ENCODE measurements at places on chromosomes 13 and 19.

GRCh38 chr13:29563941-29564340, 31.5 kb downstream of the SLC7A1 start:
- no peak for DNase-seq

- DNase-seq, result no peak
Observed at GRCh38 chr19:7858109-7858770, 15.9 kb downstream of the PRR36 start.

- DNase-seq, result no peak
Observed at GRCh38 chr13:97932647-97933046, 20.8 kb upstream of the IPO5 start.

GRCh38 chr13:79398915-79399314, 7.1 kb downstream of the RBM26 start:
- DNase-seq, result peak; percentile 33

GRCh38 chr13:48653472-48653939, at the start of gene CYSLTR2:
Gene CYSLTR2 (plus strand): TSS chr13:48653929. CDS start chr13:48706818, 52,889 bp downstream.
- no peak for DNase-seq

- DNase-seq, result no peak
Observed at GRCh38 chr19:54554896-54555295, 18.7 kb upstream of the LILRA2 start.

DNA sequence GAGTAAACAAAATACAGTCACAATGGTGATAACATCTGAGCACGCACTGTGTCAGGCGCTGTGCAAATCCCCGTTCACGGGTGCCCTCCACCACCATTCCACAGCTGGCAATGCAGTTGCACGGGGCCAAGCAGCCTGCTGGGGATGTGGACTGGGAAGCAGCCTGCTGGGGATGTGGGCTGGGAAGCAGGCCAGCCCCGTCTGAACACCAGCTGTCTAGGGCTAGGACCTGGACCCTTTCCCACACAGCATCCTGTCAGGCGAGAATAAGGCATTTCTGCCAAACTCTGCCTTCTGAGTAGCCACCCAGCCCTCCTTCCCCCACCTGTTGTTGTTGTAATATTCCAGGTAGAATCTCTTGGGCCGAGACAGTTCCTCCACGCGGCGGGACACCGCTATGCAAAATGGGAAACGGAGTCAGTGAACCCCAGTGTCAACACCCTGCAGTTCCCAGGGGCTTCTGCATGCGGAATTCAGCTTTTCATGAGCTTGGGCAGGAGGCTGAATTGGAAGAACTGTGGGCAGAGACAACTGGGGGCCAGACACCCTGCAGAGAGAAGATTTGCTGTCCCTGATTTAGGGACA, 27.8 kb upstream of the MIER2 start:
- no peak for DNase-seq

DNA sequence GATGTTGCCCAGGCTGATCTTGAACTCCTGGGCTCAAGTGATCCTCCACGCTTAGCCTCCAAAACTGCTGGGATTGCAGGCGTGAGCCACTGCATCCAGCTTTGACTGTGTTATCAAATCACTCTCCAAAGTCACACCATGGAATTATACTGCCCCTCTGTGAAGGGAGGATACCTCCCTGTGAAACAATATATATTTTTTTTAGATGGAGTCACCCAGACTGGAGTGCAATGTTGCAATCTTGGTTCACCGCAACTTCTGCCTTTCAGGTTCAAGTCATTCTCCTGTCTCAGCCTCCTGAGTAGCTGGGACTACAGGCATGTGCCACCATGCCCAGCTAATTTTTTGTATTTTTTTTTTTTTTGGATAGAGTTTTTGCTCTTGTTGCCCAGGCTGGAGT, 7.7 kb downstream of the TYK2 start:
- DNase-seq, result no peak

DNA sequence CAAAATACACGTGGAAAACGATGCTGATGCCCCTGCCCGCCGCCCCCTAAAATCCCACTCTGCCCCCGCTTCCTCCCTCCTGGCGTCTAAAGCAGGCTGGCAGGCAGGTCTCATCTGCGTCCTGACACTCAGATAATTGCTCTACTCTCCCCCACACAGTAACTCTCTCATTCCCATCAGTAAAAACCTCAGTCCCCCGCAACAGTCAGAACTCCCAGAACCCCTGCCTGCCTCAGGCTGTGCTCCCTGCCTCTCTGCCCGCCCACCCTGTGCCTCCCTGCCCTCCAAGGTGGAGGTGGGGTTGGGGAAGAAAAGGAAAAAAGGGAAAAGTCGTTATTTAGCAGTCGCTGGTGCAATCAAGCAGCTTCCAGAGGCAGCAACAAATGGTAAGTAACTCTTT, 473.7 kb downstream of the EFNB2 start:
- DNase-seq, result no peak

DNA sequence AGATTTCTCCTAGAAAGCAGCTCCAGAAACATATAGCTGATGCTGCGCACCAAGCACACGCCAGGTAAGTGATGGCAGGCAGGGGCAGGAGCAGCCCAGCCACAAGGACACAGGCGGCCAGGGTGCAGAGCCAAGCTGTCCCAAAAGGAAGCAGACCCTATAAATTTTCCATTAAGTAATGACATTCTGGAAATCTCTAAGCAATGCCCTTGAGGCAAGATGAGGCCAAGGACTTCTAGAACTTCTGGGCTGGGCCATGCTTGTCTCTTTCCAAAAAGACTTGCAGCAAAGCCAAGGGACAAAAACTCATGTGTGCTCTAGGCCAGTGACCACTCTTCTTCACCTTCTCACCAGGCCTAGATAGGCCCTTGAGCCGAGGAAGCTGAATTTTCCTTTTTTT, 42.2 kb upstream of the EPHX3 start:
- DNase-seq, result no peak

GRCh38 chr13:114062341-114062740, 70.1 kb downstream of the RASA3 start:
- DNase-seq, result no peak
